Activated CD4-positive, alpha-beta memory T cell treated with anti-CD3 and anti-CD28 coated beads, Interleukin-2, amount 10 ng/mL, durations not matched to agents 7 days and 5 days (primary cell): ENCODE measurements at places on chromosomes 16 and 17.

DNA sequence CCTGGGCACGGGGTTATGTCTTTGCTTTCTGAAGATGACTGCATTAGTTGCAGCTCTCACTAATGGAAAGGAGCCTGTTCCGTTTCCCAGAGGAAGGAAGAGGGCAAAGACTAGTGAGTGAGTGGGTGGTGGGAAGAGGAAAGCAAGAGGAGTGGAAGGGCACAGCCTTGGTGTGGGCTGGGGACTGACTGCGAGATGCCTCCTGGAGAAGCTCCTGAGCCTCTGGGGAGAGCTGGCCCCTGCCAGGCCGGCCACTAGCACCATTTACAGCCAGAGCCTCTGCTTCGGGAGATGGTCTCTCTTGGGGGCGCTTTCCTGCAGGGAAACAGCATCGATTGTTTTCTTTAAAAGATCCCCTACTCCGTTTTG lies 825 bp upstream of the RHBDL3 start:
- DNase-seq: no peak

- DNase-seq: no peak
Measured at GRCh38 chr17:42202696-42203095, 8.4 kb upstream of the GHDC start.

DNA sequence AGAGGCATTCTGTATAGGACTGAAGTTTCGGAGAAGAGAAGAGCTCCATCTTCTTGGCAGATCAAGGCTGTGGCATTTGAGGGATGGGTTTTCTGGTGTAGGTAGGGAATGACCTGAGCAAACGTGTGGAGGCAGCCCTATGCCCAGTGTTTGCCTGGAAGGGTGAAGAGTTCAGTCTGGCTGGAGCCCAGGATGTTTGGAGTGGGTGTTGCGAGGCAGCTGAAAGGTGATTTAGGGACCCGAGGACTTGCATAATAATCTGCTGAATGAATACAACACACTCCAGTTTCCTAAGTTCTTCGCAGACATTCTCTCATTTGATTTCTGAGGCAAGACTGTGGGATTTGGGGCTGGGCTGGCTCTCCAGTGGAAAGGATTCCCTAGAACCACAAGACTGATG lies 186.2 kb downstream of the CYLD start:
- DNase-seq: no peak

- no peak for DNase-seq
Measured at GRCh38 chr16:9241177-9241576, 149.7 kb downstream of the HAPSTR1 start.

GRCh38 chr16:79168321-79168720 lies 432.2 kb downstream of the MAF start:
- DNase-seq: no peak

DNA sequence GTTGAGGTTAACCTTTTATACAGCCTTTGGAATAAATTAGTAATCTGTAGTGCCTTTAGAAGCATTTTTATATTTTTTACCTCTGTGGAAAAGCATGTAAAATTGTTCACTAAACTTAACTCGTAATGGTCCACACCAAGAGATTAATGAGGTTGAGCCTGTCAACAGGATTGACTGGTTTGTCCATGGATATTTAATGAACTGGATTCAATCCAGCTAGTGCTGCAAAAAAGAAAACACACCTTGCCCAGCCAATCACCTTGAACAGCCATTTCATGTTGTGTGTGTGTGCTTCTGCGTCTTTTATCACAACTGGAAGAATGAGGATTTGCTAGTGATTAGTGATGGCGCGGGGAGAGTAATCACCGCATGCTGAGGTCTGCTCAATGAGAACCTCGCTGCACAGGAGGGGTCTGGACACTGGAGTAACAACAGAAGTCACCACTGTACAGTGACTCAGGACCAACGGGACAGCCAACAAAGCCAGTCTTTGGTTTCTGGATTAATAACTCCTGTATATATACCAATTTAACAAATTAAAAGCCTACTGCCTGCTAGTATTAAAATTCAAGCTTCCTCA lies 33.7 kb downstream of the LITAFD start:
- DNase-seq: no peak

DNA sequence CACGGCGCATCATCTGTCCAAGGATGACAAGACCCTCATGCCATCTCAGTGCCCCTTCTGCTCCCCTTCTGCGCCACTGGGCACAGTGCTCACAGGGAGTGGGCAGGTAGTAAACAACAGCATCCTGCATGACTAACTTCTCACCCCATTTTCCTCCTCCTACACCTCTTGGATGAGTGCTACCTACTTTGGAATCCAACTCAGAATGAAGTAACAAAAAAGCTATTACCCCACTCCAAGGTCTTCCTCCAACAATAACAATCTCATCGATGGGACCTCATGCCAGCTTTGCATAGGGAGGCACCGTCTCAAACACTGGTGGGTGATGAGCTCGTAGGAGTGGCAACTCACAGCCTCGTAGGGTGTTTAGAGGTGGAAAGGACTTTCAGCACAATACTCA lies 98.6 kb upstream of the RCVRN start:
- DNase-seq: no peak

DNA sequence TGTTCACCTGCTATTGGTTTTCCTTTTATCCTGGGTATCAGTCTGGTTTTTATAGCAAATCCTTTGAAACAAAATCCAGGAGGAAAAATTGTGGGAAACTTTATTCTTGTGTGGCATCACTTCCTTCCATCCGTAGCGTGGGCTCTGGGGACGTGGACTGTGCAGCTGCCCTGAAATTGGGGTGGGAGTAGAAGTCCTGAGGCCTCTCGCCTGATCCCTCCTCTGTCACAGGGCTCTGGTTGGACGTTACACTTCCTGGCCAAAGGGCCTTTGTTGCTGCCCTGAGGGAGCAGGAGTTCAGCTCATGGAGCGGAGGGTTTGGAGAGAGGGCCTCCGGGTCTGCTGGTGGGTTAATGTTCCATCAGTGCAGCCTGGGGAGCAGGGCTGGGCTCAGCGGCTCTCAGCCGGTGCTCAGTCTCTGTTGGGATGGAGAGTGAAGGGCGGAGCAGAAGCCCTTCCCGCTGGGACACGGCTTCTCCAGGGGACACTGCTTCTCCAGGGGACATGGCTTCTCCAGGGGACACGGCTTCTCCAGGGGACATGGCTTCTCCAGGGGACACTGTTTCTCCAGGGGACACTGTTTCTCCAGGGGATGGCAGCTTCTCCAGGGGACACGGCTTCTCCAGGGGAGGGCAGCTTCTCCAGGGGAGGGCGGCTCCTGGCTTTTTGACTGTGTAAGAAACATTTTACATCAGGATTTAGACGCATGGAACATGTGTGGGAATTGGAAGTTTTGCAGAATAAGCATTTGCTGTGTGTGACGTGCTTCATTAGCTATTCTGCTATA lies 15.2 kb upstream of the RPL13 start:
- DNase-seq: no peak

DNA sequence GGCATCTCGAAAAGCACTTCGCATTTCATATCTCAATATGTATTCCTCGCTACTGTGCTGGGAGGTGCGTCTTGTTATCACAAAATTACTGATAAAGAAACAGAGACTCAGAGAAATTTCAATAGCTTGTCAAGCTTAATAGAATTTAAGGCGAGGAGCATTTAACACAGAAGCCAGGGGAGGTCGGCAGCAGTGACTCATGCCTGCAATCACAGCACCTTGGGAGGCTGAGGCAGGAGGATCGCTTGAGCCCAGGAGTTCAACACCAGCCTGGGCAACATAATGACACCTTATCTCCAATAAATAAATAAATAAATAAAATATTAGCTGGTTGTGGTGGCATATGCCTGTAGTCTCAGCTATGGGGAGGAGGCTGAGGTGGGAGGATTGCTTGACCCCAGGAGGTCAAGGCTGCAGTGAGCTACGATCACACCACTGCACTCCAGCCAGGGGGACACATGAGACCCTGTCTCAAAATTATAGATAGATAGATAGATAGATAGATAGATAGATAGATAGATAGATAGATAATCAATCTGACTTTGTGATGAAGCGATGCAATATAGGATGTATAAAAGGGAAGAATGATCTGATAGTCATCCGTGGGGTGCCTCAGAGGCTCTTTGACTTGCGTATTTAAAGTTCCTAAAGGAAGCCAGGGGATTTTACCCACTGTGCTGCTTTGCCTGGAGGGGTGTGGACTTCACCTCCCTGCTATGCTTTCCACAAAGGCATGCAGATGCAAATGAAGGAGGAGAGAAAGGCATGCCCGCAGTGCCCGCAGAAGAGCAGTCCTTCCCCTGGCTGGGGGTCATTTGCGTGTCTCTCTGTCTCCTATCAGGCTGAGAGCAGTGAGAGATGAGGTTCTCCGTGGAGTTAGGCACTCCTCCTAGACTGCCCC lies 15.9 kb upstream of the USP10 start:
- DNase-seq: no peak

DNA sequence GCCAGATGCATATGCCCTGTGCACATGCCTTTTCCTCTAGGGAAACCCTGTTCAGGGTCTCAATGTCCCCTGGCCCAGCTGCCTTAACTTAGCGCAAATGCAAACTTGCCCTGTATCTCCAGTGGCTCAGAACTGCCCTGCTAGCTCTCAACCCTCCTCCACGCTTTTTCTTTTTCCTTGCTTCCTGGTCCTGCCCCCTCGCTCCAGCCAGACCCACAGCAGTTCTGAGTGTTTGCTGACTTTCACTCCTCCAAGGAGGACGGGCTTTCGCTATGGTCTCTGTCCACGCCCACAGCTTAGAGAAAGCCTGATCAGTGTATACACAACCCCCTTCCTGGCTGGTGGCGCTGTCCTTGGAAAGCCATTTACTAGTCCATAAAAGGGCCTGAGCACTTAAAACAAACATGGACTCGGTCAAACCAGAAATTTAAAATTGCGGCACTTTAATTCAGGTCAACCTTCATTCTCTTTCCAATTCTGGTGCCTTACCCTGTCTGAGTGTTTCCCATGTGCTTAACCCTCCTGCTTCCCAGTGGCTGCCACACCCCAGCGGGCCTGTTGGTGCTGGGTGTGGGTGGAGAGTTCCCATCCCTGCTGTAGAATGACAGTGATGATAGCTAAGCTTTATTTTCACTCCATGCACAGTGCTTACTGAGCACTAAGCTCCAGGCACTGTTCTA lies 15.6 kb upstream of the TMEM98 start:
- no peak for DNase-seq

DNA sequence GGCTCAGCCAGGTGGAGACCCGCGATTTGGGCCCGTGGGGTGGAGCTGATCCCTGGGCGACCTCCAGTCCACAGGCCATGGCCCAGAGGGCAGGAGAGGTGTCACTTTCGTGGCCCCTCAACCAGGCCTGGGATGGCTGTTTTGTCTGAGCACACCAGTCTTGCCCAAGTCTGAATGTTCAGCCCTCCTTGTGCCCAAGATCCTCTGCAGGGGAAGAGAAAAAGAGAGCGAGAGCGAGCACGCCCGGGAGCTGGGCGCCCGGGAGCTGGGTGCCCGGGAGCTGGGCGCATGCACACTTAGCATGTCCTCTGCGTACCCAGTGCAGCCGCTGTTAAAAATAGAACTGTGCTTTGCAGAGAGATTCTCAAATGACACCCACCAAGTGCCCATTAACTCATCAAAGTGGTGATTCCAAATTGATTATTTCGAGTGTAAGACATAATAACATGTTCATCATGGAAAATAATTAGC lies 403.3 kb upstream of the TNRC6C start:
- no peak for DNase-seq

DNA sequence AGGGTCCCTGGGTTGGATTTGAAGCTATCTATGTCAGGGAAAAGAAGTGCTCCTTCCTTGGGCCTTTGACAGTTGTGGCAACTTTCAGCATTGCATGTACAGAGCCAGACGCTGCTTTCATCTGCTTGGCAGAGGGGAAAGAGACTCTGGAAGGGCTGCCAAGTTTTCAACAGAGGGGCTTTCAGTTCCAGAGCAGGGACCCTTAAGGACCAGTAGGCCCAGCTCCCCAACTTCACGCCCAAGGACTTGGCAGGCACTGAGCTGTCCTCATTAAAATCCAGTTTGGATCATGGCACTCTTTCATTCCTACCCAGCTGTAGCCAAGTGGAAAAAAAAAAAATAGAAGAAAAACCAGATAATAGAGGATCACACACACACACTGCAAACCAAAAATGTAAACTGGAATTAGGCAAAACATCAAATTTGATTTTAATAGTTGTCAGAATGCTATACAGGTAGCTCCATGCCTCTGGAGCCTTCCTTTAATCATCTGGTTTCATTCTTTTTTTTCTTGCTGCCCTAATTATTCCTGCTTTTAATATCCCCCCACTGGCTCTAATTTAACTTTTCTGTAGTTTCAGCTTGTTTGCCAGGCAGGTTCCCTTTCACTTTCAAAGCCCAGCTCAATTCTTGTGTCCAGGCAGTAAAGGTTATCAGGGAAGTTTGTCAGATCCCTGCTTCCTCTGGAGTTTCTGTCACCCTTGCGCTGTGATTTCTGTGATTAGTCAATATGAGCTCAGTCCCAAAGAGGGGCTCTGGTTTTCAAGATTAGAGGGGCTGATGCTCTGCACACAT lies 702.6 kb upstream of the CDH8 start:
- no peak for DNase-seq

- no peak for DNase-seq
Measured at GRCh38 chr16:79100447-79100846, 500.1 kb downstream of the MAF start.

- DNase-seq: peak; percentile 46
Measured at GRCh38 chr17:41863074-41863848, 2.0 kb downstream of the KLHL11 start.

GRCh38 chr17:50586421-50587247 lies 26.1 kb downstream of the CACNA1G start:
- DNase-seq: no peak

DNA sequence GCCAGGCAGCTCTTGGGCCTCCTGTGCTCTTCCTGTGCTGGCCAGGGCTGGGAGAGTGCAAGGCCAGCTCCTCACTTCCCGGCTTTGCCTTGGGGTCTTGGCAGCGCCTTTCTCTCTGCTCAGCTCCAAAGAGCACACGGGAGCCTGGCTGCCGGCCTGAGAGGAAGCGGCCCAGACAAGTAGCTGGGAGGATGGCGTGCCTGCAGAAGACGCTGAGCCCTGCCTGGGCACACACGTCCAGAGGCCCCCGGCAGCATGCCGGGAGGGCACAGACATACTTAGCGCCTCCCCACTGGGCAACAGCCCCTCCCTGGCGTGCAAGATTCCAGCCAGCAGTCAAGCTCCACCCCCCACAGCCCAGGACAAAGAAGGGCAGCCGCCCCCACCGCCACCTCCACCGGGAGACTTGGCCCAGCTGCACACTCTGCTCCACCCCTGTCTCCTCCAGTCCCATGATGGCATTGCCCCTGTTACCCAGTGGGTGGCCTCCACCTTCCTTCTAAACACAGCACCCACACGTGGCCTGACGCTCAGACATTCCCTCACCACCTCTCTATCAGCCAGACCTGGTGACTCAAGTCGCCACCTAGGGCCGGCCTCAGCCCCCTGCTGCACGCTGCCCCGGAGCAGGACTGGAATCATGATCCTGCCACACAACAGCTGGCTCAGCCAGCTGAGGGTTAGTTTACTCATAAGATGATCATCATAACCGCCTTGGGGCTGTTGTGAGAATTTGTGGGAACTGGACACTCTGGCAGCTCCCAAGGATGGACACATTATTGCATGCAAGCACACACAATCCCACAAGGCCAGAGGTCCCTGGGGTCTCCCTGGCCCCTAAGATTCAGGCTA lies 12.4 kb downstream of the SGCA start:
- DNase-seq: peak; percentile 52

DNA sequence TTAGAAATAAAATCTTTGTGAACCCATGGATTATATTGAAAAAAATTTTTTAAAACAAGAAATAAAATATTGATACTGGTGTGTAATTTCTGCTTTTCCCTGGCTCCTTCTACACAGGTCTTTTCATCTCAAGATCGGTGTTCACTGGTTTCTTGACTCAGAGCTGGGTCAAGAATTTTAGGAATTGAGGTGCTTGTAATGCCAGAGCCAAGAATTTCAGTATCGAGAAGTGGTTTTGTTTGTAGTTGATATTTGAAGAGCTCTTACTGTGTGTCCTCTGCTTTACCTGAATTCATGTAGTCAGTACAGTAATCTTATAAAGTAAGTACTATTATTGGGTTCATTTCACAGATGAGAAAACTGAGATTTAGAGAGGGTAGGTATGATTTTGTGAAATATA lies 7.3 kb downstream of the WWP2 start:
- DNase-seq: no peak
